CD4-positive, alpha-beta memory T cell (primary cell): ENCODE measurements at places on chromosomes 7 and 10. TPM values are rescaled to one million over a fixed set of nuclear protein-coding genes. Genes with fewer than 3 reads are reported as not detected.

Gene OR6B1
- total RNA-seq = not detected

Gene AGAP9
- total RNA-seq = 12.3 TPM

Gene FAM24B
- total RNA-seq = 10.8 TPM

Gene EXOC4
- total RNA-seq = 81.2 TPM

Gene ELN
- not detected for total RNA-seq

Gene TMEM139
- 0.61 TPM for total RNA-seq

Gene RELN
- total RNA-seq = not detected

- no peak for DNase-seq
- H3K27me3 ChIP-seq = no peaks in the 10 kb centered on the region
- H3K27ac ChIP-seq = no peak overlapping the region
- H3K4me1 ChIP-seq = peaks cover 6% of the 10 kb centered on the region
Observed at GRCh38 chr10:91284486-91285090, 64.1 kb downstream of the PCGF5 start.

DNA sequence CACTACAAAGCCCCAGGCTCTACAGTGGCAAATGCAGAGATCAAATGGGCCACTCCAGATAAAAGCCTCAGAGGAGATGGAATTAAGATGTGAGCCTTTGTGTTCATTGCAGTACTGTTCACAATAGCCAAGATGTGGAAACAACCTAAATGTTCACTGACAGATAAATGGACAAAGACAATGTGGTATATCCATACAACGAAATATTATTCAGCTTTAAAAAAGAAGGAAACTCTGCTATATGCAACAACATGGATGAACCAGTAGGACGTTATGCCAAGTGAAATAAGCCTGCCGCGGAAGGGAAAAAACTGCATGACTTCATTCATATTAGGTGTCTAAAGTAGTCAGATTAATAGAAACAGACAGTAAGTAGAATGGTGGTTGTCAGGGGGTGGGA, 170.5 kb upstream of the TBX20 start:
- H3K27me3 ChIP-seq = no peaks in the 10 kb centered on the region
- no peaks in the 10 kb centered on the region for H3K4me1 ChIP-seq
- H3K36me3 ChIP-seq = no peaks in the 10 kb centered on the region
- H3K27ac ChIP-seq = no peak overlapping the region
- DNase-seq = no peak

GRCh38 chr7:36547416-36547815, 157.8 kb downstream of the ANLN start:
- H3K27ac ChIP-seq = no peak overlapping the region
- H3K27me3 ChIP-seq = no peaks in the 10 kb centered on the region
- H3K36me3 ChIP-seq = no peaks in the 10 kb centered on the region
- H3K4me1 ChIP-seq = no peaks in the 10 kb centered on the region

GRCh38 chr7:51148216-51148615, 168.4 kb downstream of the COBL start:
- H3K36me3 ChIP-seq = no peaks in the 10 kb centered on the region
- no peak overlapping the region for H3K27ac ChIP-seq
- H3K27me3 ChIP-seq = no peaks in the 10 kb centered on the region
- no peak overlapping the region for H3K4me3 ChIP-seq
- H3K4me1 ChIP-seq = no peaks in the 10 kb centered on the region

DNA sequence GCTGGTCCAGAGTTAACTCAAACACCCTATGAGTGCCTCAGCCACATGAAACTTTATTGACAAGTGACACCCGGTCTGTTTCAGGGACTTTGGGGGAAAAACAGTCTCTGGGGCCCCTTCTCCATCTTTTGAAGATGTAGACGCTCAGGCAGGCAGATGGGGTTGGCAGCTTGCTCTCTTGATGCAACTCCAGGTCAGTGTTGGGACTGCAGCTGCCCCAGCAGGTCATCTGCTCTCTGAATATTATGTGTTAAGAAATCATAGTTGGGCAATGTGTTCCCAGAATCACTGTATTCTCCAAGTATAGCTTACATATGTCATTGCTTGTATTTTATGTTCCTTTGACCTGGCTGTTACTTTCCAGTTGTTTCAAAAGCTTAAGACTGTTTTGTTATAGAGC, 544.9 kb upstream of the MGMT start:
- no peaks in the 10 kb centered on the region for H3K4me1 ChIP-seq
- H3K36me3 ChIP-seq = no peaks in the 10 kb centered on the region
- no peak for DNase-seq
- H3K4me3 ChIP-seq = no peak overlapping the region
- no peak overlapping the region for H3K27ac ChIP-seq
- H3K27me3 ChIP-seq = no peaks in the 10 kb centered on the region

GRCh38 chr7:30880125-30880720, 31.4 kb upstream of the AQP1 start:
- H3K27me3 ChIP-seq = no peaks in the 10 kb centered on the region
- H3K4me3 ChIP-seq = no peak overlapping the region
- no peak for DNase-seq
- H3K27ac ChIP-seq = no peak overlapping the region

DNA sequence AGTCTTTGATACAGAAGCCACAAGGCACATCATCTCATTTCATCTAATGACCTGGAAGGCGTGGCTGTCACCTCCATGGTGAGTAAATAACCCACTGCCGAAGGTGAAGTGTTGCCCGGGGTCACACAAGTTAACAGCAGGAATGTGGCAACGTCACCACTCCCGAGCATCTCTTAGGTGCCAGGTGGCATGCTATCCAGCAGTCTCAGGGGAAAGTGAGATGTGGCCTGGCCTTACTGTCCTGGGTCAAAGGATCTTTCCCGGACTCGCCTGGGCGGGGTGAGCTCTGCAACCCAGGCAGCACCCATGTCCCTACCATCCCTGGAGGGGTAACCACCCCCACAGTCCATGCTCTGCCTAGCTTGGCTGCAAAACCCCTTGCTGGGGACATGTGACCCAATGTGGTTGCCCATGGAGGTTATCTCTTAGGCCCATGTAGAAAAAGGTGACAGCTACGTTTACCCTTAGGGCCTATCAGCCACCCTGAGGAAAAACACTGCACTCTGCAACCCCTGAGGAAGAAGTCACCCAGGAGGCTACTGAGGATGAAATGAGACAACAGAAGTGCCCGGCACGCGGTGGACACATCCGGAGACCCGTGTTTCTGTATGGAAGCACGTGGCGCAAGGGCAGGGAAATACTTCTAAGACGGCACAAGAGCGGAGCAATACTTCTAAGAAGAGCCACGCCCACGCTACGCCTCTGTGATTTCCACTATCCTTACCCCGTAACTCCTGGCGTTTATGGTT, 52.0 kb downstream of the BAIAP2L1 start:
- DNase-seq = no peak
- no peaks in the 10 kb centered on the region for H3K4me1 ChIP-seq
- H3K27ac ChIP-seq = no peak overlapping the region
- no peak overlapping the region for H3K4me3 ChIP-seq
- H3K36me3 ChIP-seq = no peaks in the 10 kb centered on the region
- H3K27me3 ChIP-seq = no peaks in the 10 kb centered on the region

GRCh38 chr7:99729486-99730237, 5.3 kb downstream of the CYP3A7 start:
- no peaks in the 10 kb centered on the region for H3K27me3 ChIP-seq
- H3K4me3 ChIP-seq = no peak overlapping the region
- H3K27ac ChIP-seq = no peak overlapping the region
- H3K36me3 ChIP-seq = no peaks in the 10 kb centered on the region
- no peak for DNase-seq

GRCh38 chr7:50147951-50148808, 55.1 kb upstream of the ZPBP start:
- H3K4me3 ChIP-seq = no peak overlapping the region
- peak; percentile 54 for DNase-seq
- no peaks in the 10 kb centered on the region for H3K27me3 ChIP-seq

- H3K27me3 ChIP-seq = peaks cover 19% of the 10 kb centered on the region
- H3K36me3 ChIP-seq = no peaks in the 10 kb centered on the region
- no peak overlapping the region for H3K27ac ChIP-seq
- no peak for DNase-seq
- no peak overlapping the region for H3K4me3 ChIP-seq
Observed at GRCh38 chr7:155802906-155803417, 9.3 kb downstream of the SHH start.

- no peak overlapping the region for H3K27ac ChIP-seq
- H3K36me3 ChIP-seq = no peaks in the 10 kb centered on the region
- no peak for DNase-seq
- H3K4me3 ChIP-seq = no peak overlapping the region
- no peaks in the 10 kb centered on the region for H3K4me1 ChIP-seq
- no peaks in the 10 kb centered on the region for H3K27me3 ChIP-seq
Observed at GRCh38 chr7:33530664-33531063, 374.7 kb upstream of the BMPER start.

GRCh38 chr10:113485736-113486135, 67.1 kb upstream of the HABP2 start:
- no peak overlapping the region for H3K4me3 ChIP-seq
- H3K4me1 ChIP-seq = no peaks in the 10 kb centered on the region
- no peaks in the 10 kb centered on the region for H3K36me3 ChIP-seq
- no peak overlapping the region for H3K27ac ChIP-seq
- no peak for DNase-seq
- no peaks in the 10 kb centered on the region for H3K27me3 ChIP-seq
